ENCODE measurements at places on chromosomes 7 and 10. TPM values are rescaled to one million over a fixed set of nuclear protein-coding genes. Genes with fewer than 3 reads are reported as not detected.

The KNDC1 gene
- total RNA-seq = 0.24 TPM

The RPEL1 gene
- total RNA-seq = not detected

DNA sequence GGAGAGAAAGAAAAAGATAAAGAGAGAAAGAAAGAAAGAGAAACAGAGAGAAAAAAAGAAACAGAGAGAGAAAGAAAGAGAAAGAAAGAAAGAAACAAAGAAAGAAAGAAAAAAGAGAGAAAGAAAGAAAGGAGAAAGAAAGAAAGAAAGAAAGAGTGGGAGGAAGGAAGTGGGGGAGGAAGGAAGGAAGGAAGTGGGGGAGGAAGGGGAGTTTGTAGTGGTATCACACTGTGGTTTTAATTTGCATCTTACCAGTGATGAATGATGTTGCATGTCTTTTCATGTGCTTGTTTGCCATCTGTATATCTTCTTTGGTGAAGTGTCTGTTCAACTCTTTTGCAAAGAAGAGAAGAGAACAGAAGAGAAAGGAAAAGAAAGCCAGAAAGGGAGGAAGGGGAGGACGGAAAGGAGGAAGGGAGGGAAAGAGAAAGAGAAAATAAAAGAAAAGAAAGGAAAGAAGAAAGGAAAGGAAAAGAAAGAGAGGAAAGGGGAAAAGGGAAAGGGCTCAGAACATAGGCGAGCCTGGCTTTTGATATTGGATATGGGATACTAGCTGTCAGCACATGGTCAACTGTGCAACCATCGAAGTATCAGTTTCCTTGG lies 79.2 kb upstream of the FRMD4A start:
- H3K4me1 ChIP-seq = peaks cover 18% of the 10 kb centered on the region
- H3K27ac ChIP-seq = no peak overlapping the region
- DNase-seq = peak; percentile 22
- H3K4me3 ChIP-seq = no peak overlapping the region
- no peaks in the 10 kb centered on the region for H3K36me3 ChIP-seq

The TMEM184A gene
- not detected for total RNA-seq

DNA sequence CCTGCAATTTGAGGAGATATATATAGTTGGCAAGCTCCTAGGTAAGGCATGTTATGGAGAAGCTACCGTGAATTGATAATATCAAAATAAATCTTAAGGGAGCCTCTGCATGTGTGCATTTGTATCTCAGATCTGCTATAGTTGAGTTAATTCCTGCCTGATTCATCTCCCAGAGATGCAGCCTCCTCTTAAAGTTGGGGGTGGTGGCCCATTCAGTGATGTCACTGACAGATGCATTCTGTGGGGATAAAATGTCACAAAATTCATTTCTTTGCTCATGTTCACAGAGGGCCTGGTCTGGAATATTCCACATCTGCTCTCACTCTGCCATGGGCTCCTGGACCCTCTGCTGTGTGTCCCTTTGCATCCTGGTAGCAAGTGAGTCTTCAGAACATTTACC lies 185.8 kb upstream of the PRSS1 start:
- DNase-seq = no peak
- H3K4me1 ChIP-seq = no peaks in the 10 kb centered on the region
- H3K27me3 ChIP-seq = no peaks in the 10 kb centered on the region

DNA sequence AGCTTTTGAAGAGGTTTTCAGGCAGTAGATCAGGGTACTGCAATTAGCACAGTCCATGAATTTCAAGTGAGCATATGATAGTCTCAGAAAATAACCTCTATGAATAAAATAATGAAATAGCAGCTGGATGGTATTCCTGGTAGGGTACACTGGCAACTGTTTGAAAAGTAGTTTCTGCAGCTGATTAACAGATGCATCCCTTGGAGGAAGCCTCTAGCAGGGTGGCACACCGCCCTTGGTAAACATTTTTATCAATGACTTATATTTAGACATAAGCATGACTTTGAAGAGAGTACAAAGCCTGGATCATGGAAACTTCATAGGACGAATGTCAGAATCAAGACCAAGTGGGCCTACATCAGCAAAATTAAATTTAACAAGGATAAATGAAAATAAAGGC lies 26.8 kb downstream of the WNT16 start:
- no peak overlapping the region for H3K27ac ChIP-seq
- no peak overlapping the region for H3K4me3 ChIP-seq
- DNase-seq = no peak
- H3K4me1 ChIP-seq = no peaks in the 10 kb centered on the region

Data from naive thymus-derived CD4-positive, alpha-beta T cell (primary cell).